Heart right ventricle (tissue), 16 donors: ENCODE measurements at places on chromosomes 12 and 14. TPM values are rescaled to one million over a fixed set of nuclear protein-coding genes. Genes with fewer than 3 reads are reported as not detected.

Gene SYNDIG1L
- total RNA-seq: not detected

Gene CTSG
- total RNA-seq: 0.76 TPM

Gene KRT75
- not detected for total RNA-seq

Gene GPRC5D
- not detected for total RNA-seq
